ENCODE measurements at places on chromosomes 7 and 10.

GRCh38 chr10:125817337-125817946 lies 5.6 kb downstream of the UROS start:
- DNase-seq = no peak

DNA sequence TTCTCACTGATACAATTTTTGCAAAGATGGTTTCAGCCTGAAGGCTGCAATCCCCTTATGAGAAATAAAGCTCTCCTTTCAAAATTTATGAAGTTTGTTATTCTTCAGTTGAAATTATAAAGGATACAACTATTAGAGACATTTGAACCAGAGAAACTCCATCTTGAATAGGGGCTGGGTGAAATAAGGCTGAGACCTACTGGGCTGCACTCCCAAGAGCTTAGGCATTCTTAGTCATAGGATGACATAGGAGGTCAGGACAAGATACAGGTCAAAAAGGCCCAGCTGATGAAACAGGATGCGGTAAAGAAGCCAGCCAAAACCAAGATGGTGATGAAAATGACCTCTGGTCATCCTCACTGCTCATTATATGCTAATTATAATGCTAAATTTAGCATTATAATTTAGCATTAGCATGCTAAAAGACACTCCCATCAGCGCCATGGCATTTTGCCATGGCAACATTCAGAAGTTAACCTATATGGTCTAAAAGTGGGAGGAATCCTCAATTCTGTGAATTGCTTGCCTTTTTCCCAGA lies 22.4 kb upstream of the IFIT1B start:
- no peak for DNase-seq

DNA sequence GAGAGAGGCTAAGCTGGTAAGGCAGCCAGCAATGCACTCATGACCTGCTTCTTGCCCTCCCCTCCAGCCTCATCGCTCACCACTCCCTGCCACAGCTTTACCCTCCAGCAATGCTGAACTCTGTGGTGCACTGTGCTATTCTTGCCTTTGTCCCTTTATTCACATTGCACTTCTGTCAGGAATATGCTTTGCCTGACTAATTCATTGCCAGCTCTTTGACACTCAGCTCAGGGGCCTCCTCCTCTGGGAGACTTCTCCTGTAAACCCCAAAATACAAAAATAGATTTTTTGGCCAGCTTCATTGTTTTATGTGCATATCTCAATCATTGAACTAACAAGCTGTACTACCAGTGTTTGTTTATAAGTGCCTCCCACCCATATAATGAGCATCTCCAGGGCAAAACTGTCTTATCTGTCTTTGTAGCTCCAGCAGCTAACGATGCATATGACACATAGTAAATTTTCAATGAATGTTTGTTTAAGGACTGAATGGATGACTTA lies 8.2 kb downstream of the CNNM1 start:
- no peak for DNase-seq

GRCh38 chr7:30406664-30407425 lies 71.7 kb downstream of the NOD1 start:
- no peak for DNase-seq

DNA sequence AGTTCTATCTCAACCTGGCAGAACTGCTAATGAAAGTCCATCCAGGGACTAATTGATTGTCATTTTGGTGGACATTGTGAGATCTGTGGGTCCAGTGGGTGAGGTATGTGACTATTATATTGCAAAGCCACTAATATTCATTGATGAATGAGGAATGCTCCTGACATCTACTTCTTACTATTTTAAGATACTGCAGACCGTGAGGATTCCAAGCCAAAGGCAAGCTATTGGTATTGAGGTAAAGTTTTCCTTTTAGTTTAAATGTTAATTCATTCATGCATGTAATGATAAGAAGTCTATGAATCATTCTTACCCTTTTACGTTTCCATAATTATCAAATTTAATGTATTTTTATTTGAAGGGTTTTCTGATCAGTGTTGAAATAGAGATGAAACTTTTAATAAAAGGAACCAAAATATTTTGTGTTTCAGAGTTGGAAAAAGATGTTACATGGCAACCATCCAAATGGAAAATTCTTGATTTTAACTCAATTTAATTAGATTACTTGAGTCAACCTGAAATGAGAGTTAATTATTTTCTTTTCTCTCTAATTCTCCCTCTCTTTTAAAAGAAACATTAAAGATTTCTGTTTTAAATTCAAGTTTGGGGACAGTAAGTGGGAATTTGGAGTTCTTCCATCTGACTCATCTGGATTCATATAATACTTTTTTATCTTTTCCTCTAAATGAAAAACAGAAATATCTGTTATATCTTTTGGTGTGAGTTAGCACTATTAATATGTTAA lies 39.6 kb downstream of the NUP205 start:
- no peak for DNase-seq

DNA sequence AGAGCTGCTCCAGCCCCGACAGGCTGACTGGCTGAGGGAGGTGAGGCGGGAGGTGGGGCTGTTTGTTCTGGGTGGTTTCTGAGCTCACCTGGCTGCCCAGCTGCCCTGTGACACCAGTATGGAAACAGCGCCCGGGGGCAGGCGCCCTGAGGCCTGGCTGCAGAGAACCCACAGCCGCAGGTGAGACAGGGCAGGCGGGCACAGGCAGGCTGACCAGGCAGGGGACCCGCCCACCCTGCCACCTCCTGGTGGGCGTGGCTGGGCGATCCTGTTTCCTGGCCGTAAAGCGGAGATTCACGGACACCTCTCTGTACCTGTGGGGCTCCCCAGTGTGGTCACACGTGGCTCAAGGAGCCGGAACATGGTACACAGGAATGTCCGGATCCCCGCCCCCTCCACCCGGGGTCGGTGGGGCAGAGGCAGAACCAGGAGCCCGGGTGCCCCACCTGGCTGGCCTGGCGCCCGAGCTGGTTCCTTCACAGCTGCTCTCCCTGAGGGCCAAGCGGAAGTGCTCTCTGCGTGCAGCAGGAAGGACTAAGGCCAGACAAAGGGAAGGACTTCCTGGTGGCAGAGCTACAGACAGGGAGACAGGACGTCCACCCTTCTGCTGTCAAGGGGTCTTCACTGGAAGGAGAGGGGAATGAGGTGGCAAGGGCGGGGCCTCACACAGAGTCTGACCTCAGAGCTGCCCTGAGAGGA lies 3.9 kb downstream of the MICALL2 start:
- peak; percentile 74 for DNase-seq

GRCh38 chr10:103145046-103145445 lies 48.0 kb downstream of the NT5C2 start:
- no peak for DNase-seq

- no peak for DNase-seq
These were observed 200.5 kb downstream of the KIF20B start for GRCh38 chr10:89901895-89902294.

DNA sequence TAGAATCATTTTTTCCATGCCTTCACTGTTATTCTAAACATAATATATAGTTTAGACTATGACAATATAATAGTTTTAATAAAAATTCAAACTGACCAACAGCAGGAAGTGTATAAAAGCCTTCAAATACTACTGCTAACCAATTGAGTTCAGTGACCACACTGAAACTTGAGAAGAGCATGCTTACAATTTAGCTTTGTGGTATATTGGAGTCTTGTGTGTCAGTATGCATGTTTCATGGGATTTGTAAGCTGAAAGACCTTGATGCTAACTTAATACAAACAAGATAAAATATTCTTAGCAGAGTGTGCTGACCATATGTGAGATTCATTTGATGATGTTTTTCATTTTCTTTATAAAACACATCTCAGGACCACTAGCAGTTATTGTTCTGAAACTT lies 395.5 kb downstream of the SUGCT start:
- no peak for DNase-seq
